ENCODE measurements at places on chromosomes 1 and 21.

DNA sequence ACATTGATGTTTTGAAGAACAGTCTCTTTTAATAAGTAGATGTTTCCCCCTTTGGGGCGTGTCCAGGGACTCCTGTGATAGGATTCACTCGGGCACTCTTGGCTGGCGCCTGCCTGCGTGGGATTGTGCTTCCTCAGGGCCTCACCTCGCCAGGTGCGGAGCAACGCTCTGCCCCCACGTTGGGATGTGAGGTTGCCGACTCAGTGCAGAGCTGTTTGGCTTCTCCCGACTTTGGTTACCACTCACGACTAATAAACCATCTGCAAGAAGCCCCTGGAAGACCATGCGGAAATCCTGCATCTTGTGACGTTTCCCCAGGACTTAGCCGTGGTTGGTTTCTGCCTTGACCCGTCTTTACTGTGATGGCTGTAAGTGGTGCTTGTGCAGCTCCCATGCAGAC lies 106.4 kb downstream of the PCBP3 start:
- no peak for DNase-seq

GRCh38 chr1:29712284-29712651 lies 475.9 kb downstream of the PTPRU start:
- no peak for DNase-seq

- DNase-seq, result no peak
These were observed 4.6 kb downstream of the PEAR1 start for GRCh38 chr1:156898161-156898566.

- peak; percentile 83 for DNase-seq
These were observed at the start of gene CACNA1E for GRCh38 chr1:181483285-181484195. Gene CACNA1E, plus strand, starts transcription at chr1:181483517. Its CDS starts 228 bp downstream, at chr1:181483745.

GRCh38 chr1:78797108-78797781 lies 147.6 kb downstream of the IFI44 start:
- no peak for DNase-seq

Data from NCI-H69 (cell line).